Stimulated activated CD8-positive, alpha-beta memory T cell treated with anti-CD3 and anti-CD28 coated beads, Interleukin-15, amount 100 ng/mL, for 48 hours (primary cell): ENCODE measurements at places on chromosomes 6 and 20.

DNA sequence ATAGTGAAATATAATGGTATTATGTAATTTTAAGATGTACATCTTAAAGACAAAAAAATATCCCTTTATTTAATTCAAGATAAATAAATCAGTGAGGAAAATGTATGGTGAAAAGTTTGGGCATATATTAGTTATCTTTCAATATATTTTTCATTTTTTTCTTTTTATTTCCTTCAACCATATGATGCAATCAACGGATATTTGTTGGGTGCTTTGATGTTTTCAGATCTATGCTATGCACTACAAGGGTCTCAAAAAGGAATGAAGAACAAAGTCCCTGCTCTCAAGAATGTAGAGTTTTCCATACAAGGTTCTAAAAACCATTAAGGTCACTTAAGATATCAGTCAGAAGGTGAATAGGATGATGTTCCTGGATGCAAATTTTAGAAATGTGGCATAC is 258.0 kb downstream of the KHDC1L start:
- no peak for DNase-seq

DNA sequence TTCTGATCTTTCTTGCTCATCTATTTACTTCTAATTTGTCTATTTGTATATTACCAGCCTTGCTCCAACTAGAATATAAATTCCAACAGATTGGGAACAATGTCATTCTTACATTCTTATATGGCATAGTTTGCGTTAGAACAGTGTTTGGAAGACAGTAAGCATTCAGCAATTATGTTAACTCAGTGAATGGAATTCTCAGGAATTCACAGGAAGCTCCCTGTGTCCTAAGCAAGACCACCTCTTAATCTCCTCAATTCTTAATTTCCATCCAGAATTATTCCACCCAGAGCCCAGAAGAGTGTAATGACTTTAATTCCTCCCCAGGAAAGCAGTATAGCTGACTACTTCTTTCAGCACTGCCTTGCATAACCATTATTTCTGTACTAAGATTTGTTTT is 18.2 kb upstream of the HS3ST5 start:
- DNase-seq = no peak

GRCh38 chr6:109315341-109316110 is 66.7 kb downstream of the CD164 start:
- no peak for DNase-seq

GRCh38 chr20:63178446-63178820 is 37.5 kb downstream of the YTHDF1 start:
- DNase-seq = no peak

- no peak for DNase-seq
Observed at GRCh38 chr20:5862703-5863039, 87.7 kb downstream of the TRMT6 start.

GRCh38 chr20:43690943-43691598 is 24.2 kb downstream of the MYBL2 start:
- no peak for DNase-seq

GRCh38 chr6:38495922-38496635 is 143.7 kb downstream of the BTBD9 start:
- DNase-seq = no peak

DNA sequence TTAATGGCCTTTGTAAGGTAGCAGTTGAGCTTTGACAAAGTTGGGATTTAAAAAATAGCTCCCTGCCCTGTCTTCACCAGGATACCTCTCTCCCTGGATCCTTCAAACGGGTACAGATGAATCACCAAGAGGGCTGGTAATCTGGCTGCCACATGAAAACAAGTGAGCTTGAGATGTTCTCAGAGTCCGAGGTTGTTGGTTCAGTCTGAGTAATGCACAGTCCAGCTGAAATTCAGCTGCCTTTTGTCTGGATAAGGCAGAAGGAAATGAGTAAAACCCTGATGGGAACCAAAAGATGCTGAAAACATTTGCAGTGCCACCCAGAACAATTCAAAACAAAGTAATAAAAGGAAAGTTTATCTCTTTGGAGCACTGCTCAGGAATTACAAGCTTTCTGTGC is 86.8 kb downstream of the GJA1 start:
- DNase-seq = no peak

DNA sequence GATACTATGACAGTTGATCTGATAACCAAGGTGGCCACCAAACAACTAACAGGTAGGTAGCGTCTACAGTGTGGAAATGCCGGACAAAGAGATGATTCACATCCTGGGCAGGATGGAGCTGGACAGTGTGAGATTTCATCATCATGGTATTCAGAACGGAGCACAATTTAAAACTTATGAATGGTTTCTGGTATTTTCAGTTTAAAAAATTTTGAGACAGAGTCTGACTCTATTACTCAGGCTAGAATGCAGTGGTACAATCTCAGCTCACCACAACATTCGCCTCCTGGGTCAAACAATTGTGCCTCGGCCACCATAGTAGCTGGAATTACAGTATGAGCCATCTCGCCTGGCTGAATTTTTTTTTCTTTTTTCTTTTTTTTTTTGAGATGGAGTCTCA is 43.8 kb downstream of the CEP57L1 start:
- no peak for DNase-seq

GRCh38 chr6:47455533-47456209 is 21.9 kb upstream of the CD2AP start:
- no peak for DNase-seq

GRCh38 chr6:29976253-29976587 is 33.9 kb downstream of the HLA-A start:
- DNase-seq = no peak

DNA sequence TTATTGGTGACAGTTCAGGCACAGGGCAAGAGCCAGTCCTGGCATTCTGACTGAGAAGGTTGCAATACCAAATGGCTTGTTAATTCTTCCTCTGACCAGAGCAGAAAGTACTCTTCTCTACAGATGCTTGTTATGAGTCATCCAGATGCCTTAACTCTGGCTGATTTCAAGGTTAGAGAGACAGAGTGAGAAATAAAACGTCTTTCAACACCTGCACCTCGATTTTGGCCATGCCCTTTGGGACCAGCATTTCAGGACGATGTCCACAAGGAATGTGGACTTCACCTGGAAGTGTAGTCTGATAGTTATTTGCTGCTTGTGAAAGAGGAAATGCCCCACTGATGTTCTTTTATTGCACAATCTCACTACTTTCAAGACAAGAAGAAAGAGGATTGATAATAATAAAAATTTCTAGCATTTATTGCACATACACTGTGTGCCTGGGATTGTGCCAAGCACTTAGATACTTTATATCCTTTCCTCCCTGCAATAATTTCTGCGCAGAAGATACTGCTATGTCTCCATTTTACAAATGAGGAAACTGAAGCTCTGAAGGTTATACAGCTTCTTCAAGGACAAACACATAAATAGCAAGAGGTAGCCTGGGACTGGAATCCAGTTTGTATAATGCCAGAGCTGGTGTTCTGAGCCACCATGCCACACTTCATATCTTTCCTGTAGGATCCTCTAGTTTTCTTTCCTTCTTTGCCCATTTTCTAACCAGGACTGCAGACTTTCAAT is 33.5 kb upstream of the MCM3 start:
- no peak for DNase-seq

DNA sequence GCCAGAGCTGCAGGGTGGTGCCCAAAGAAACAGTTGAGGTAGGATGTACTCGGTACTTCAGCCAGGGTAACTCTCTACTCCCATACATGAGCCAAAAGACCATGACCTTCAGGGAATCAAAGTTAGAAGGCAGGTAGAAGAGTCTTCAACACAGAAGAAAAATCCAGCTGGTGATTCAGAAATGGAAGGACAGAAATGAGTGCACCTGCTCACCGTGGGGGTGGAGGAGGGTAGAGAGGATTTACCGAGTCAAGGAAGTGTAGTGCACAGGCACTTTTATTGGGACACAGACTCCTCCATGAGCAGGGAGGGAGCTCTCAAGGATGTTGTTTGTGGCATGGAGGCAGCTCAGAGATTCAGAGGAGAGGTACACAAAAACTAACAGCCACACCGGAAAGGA is 330.3 kb upstream of the PRDM1 start:
- DNase-seq = no peak

DNA sequence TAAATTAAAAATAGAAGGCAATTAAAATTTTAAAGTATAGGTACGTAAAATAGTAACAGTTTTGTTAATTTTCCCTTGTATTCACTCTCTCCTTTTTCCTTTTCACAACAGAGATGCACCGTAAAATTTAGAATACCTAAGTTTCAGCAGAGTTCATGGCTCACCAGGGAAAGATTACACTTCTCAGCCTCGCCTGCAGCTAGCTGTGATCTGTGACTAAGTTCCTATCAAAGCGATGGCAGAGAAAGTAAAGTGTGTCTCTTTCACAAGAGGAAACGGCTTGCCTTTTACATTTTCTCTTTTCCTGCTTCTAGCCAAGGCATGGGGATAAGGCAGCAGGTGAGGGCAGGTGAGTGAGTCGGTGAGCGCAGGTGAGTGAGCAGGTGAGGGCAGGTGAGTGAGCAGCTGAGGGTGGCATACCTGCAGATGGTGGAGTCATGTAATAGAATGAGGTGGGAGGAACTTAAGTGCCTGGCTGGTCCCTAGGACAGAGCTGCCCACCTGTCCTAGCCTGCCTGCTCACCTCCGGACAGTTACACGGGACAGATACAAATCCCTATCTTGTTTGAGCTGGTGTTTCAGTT is 30.9 kb downstream of the ZFP64 start:
- no peak for DNase-seq

GRCh38 chr6:164792666-164793065 is 516.7 kb downstream of the C6orf118 start:
- DNase-seq = no peak

- no peak for DNase-seq
Observed at GRCh38 chr20:33399924-33400323, 1.4 kb downstream of the CDK5RAP1 start.

DNA sequence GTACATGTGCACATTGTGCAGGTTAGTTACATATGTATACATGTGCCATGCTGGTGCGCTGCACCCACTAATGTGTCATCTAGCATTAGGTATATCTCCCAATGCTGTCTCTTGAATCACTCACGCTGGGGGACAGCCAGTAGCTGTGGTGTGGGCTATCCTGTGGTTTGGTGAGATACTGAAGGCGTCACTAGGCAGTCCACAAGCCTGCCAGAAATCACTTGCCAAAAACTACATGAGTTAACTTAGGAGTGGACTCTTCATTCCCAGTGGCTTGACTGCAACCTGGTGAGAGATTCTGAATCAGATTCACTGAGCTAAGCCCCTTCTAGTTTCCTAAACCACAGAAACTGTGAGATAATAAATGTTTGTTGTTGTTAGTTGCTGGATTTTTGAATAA is 191.3 kb downstream of the TSHZ2 start:
- DNase-seq = no peak

DNA sequence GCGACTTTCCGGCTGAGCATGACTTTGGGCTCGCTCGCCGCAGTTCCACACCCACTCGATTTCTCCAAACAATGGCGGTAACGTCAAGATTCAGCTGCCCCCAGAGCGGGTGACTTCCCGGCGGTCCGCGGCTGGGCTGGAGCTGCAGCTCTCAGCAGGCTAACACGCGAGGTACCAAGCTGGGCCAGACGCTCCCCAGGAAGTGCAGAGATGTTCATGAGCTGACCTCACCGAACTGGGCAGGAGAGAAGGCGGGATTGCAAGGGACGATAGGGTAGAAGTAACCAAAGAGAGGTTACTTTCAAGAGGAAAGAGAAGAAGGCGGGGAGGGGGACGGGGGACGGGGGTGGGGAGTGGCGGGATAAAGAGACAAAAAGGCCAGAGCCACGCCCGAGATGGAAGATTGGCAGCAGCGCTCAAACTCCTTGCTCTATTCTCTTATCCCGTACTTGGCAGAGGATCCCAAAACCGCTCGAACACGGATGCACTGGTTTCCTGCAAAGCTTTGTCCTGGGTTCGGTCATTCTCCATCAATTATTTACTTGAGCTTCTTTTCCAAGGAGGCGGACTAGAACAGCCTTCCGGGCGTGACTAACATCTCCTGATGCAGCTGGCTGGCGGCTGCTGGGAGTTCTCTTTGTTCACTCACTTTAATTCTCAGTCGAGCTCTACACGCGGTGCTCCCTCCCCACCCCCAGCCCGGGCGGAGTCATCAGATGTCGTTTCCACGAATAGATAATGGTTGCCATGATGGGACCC is at the start of gene MTCL3:
TSS of gene MTCL3 (minus strand) at position 626 of the 759 bp plus-strand sequence.
- DNase-seq = peak; percentile 40

- no peak for DNase-seq
Observed at GRCh38 chr20:11642866-11643265, 274.8 kb upstream of the BTBD3 start.

DNA sequence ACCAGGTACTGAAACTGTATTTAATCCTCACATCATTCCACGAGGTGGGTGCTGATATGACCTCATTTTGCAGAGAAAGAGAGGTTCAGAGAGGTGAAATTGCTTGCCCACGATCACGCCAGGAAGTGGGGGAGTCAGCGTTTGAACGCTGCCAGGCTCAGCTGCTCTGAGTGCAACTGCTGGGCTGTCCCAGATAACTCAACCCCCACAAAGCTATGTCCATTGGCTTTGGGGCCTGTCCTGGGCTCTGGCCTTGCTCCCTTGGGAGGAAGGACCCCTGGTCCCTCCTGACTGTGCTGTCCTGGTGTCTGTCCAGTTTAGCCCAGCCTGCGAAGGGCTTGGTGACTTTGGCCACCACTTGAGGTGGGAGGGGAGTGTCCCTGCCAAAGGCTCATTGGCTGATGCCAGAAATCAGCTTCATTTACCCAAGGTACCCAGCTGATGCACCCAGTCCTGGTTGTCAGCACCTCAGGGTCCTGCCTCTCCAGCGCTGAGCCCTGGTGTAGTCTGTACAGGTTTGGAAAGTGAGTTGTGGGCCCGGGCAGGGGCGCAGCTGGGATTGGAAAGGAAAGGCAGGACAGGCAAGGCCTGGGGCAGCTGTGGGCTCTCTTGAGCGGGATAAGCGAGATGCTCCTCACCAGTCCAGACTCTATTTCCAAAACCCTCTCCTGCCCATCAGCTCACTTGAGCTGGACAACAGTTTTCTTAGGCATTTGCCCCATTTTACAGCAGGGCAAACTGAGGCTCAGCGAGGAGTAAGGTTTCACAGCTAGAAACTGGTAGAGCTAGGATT is 38.5 kb downstream of the SUN5 start:
- DNase-seq = no peak

GRCh38 chr6:1917626-1918371 is 308.1 kb downstream of the FOXC1 start:
- peak; percentile 65 for DNase-seq
